ENCODE measurements at places on chromosomes 7 and 10.

GRCh38 chr7:30321089-30321881 lies 36.9 kb downstream of the ZNRF2 start:
- DNase-seq, result no peak

DNA sequence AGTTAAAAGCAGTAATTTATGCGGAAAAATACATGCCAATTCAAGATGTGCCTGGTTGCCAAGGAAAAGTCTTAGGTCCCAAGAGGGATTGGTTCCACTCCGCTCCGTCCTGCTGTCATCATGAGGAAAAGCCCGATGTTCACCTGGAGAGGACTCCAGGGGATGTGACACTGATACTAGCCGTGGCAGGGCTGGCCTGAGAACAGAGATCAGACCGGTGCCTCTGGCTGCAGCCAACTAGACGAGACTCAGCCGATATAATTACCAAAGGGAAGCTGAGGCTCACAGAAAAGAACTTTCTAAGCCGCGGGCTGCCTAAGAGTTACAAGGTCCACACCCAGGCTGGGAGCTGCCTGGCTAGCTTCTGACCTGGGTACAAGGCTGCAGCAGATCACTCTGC lies 81.3 kb upstream of the UNC5B start:
- no peak for DNase-seq

DNA sequence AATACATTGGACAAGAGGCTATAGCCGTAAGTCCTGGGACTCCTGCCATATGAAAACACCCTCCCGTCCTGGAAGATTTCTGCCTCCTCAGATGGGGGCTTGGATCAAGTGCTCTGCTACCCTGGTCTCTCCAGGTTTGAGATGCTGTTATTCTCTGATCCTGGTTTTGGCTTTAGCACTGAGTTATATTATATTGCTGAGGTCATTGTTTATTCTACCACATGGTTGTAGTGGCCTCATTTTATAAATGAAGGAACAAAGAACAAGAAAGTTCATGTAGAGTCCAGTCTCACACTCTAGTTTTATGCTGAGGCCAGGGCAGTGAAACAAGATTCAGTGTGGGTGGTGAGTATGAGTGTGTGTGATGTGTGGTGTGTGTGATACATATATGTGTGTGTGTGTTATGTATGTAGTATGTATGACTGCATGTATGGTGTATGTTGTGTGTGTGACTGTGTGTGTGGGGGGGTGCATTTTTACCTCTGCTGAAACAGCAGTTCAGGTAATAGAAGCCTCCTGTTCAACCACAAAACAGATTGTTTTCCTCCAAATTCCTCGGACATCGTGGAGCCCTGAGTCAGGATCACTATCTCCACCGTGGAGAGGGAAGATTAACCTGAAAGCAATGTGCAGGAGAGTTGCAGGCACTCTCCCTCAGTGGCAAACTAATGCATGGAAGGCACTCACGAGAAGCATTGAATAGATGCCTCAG lies 80.7 kb downstream of the C7orf25 start:
- no peak for DNase-seq

DNA sequence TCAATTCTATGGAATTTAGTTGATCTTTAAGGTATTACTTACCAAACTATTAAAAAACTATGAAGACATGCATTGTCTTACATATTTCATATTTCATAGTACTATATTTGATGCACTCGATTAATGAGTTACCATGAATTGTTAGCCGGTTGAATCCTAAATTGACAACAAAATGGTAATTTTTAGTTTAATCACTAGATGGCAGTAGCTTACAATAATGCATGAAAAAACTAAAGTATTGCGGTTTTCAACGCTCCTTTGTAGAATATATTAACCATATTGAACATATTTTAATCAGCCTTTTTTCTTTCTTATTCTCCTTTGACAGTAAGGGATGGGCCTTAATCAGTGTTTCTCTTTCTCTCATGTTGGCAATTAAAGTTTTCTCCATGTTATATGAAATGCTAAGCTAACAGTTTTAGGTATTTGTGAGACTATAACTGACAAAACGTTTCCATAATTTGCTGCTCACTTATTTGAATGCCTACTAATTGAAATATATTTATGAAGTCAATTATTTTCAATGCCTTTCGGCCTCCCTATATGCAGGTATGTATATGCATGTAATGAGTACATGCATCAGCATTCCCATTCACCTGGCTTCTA lies 48.5 kb upstream of the ARL4A start:
- no peak for DNase-seq

GRCh38 chr7:93559639-93560491 lies 14.7 kb downstream of the CALCR start:
- DNase-seq, result no peak

- DNase-seq, result no peak
Measured at GRCh38 chr7:120864141-120864900, 6.4 kb upstream of the TSPAN12 start.

GRCh38 chr10:96538683-96539082 lies 25.0 kb upstream of the TLL2 start:
- no peak for DNase-seq

DNA sequence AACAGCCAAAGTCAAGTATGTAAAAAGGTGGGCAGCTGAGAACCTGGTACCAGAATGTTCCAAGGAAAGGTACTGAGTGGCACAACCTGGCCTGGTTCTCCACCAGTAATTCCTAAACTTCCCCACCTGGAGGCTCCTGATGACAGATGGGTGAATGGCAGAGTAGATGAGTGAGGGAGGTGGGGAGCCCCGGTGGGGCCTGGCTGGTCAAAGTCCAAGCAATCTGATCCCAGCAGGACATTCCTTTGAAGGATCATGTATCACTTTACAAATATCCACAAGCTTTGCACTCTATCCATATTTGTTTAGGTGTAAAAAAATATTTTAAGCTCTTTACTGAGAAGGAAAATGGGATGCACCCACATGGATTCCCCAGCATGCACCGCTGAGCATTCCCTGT lies 250.2 kb downstream of the DPP6 start:
- DNase-seq, result no peak

- DNase-seq, result no peak
Measured at GRCh38 chr10:11304906-11305585, 287.4 kb downstream of the CELF2 start.

- no peak for DNase-seq
Measured at GRCh38 chr10:441659-442058, 247.8 kb downstream of the DIP2C start.

DNA sequence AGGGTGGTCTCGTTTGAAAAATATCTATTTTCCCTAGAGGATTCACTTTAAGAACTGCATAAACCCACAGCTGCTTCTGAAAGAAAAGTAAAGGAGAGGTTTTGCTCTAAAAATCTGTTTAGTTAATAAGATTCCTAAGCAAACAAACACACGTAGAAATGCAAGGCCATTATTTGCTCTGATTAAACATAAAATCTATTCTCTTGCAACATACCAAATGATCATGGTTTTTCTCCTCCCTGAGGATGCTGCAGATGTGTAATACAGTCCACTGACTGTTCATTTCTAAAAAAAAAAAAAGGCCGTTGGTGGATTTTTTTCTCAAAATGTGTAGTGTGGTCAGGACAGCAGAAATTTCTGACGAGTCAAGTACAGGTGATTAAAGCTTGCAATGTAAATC lies 98.6 kb downstream of the BUB3 start:
- no peak for DNase-seq

- DNase-seq, result peak; percentile 56
Measured at GRCh38 chr7:95045236-95045923, 138.0 kb downstream of the PPP1R9A start.

DNA sequence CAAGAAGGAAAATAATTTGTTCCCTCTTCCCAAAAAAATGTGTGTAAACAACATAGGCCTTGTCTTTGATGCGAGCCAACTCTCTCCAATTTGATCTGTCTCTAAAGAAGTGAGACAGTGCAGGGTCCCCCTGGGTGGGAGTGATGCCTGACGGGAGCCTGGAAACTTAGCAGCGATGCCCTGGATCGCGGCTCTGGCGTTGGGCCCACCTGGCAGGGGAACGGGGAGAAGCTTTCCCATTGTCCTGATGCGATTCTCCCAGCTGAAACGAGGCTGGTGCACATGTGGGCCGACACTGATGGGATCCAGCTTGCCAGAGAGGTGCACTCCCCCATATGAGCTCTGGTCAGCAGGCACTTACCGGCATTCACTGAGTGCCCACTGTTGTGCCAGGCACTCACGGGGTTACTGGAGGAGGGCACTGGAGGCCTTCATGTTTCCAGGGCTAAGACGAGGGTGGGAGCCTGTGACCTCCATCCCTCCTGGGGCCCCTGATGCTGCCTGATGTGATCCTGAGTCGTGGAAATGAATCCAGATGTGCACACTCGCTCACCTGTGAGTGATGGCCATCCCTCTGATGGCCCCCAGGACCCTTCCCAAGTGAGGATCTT lies 132.8 kb downstream of the PTPN20 start:
- no peak for DNase-seq

- no peak for DNase-seq
Measured at GRCh38 chr7:1946773-1947450, 276.8 kb downstream of the ELFN1 start.

- DNase-seq, result no peak
Measured at GRCh38 chr7:19117870-19118608, 603 bp upstream of the TWIST1 start.

GRCh38 chr7:105647591-105647990 lies 66.3 kb upstream of the EFCAB10 start:
- no peak for DNase-seq

- no peak for DNase-seq
Measured at GRCh38 chr7:158021836-158022235, 565.8 kb downstream of the PTPRN2 start.
